ENCODE measurements at places on chromosomes 7 and 10.

DNA sequence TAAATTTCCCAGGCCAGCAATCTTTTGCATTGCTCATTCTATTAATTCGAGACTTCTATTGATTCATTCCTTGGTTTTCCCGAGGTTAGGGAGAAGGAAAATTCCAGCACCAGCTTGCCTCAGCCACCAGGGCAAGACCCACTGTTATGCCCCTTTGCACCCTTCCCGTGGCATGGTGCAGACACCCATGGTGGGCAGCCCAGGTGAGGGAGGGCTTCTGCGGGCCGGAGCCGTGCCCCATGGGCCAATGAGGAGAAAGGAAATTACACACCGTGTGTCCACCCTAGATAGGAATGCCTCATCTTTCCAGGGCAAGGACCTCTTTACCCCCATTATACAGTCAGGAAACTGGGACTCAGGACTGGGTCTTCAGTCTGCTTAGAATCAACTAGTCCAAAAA lies 4.5 kb upstream of the GRID1 start:
- DNase-seq: no peak

DNA sequence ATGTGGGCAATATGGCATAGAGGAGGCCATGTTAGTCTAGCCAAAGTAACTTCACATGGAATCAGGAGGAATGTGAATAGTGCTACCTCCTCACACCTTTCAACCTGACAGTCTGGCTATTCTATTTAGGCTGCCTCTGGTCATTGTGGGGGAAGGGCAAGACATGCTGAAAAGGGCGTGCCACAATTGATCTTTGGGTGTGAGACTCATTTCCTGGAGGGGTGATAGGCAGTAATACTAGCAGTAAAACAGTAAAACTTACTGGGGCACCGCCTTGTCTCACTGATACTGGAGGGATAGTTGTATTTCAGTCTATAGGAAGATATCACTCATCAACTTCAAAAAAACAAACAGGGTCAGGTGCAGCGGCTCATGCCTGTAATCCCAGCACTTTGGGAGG lies 88.7 kb downstream of the TMEM168 start:
- peak; percentile 23 for DNase-seq

DNA sequence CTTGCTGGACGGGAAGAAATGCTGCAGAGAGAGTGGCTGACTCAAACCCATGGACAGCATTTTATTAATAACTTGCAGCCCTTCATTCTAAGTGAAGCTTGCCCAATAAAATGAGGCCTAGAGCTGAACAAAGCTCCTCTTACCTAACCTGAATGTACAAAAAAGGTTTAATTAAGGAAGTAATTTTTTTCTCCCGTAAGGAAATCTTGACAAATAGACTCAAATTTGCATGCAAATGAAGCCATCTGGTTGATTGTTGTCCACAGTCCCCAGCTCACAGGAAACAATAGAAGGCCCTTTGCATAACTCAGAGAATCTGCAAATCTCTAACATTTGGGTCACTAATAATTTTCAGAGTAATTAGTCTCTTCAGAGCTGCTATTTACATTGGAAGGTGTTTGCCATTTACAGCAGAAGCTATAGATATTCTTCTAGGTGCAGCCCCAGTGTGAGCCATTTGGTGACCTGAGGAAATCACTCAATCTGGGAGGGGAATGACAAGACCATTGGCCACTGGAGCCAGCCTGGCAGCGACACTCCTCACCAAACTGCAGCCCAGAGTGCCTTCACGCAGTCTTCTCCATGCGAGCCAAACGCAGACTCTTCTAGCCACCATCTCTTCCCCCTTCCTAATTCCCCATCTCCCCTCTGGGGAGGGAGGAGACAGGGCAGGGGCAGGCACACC lies 483.0 kb upstream of the C7orf33 start:
- no peak for DNase-seq

DNA sequence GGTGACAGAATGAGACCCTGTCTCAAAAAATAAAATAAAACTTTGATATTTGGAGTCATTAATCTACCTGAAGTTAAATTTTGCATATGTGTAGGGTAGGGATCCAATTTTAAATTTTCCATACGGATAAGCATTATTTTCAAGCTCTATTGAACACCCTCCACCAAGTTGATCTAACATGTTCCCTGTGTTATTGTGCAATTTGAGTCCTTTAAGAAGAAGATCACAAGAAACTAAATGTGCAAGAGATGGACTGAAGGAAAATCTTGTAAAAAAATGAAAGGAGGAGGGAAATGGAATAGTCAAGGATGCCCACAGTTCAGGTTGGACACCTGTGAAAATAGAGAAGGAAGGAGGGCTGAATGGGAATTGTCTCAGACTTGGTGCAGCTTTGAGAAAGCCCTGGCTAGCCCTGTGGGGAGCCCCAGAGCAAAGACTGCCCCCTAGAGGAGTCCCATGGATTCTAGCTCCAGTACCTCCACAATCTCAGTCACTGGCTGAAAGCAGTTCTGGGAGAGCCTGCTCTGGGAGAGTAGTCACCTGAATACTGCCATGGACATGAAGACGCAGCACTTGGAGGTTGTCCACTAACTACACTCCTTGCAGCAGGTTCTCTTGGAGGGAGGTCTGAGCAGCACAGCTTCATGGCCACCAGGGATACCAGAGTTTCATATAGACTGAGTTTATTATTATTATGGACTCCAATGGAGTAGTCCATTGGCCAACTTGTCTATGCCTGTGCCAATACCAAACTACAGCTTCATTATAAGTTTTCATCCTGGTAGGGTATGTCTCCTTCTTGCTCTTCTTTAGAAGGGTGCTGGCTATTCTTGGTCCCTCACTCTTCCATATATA lies 5.7 kb upstream of the TIAL1 start:
- DNase-seq: peak; percentile 73

GRCh38 chr10:129090618-129091366 lies 376.2 kb upstream of the MGMT start:
- no peak for DNase-seq

GRCh38 chr7:17207220-17207619 lies 91.2 kb upstream of the AHR start:
- no peak for DNase-seq

- no peak for DNase-seq
These were observed 79.9 kb downstream of the CNNM2 start for GRCh38 chr10:102997998-102998397.

Data from ELF-1 (cell line).